Skeletal muscle cell (primary cell): ENCODE measurements at places on chromosomes 5 and 9.

DNA sequence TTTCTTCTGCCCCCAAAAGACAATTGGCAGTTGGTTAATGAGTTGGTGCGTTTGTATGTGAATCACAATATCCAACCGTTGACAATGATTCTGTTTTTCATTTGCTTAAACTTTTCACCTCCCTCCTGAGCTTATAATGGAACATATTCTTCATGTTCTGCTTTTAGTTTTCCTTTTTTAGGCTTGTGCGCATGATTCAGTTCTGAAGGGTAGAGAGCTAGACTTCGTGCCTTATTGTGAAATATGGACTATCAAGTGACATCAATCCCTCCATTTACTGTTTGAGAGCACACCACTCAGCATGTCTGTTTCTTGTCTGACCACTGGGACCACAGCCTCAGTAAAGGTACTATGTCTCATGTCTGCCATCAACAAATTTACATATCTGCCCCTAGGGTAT, 30.5 kb upstream of the LPAR1 start:
- no peak for DNase-seq

DNA sequence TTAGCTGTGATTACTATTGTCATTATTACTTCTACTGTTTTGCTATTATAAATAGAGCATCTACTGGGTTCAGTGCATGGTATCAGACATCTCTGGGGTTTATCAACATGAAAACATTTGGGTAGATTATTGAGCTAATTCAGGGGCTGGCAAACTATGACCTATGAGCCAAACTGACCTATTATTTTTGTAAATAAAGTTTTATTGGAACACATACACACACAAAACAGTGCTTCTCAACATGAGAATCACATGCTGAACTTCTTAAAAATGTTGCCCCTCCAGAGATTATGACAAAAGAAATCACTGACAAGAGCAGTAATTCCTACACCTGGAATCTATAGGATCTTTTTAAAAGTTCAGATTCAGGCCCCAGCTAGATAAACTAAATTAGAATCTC, 30.4 kb downstream of the SLC31A2 start:
- DNase-seq, result no peak

DNA sequence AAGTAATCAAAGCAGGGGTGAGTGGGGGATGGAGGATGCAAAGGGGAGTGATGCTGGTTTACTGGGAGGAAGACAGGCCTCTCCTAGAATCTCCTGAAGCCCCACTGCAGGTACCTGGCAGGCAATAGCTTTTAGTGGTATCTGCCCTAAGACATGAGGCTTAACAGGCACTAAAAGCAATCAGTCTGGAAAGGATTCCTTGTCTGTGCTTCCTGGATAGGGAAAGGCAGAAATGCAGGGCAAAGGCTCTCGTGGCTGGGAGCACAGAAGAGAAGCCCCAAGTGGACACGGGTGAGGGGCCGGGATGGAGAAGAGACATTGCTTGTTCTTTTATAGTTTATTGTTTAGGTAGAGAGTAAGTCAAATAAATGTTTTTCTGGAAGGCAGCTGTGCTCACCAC, 40.1 kb downstream of the CCNJL start:
- no peak for DNase-seq

GRCh38 chr5:99316484-99316883, 387.7 kb upstream of the CHD1 start:
- no peak for DNase-seq

GRCh38 chr5:6674421-6674820, 38.8 kb upstream of the TENT4A start:
- no peak for DNase-seq

GRCh38 chr5:11384441-11385250, 519.6 kb downstream of the CTNND2 start:
- DNase-seq, result no peak

GRCh38 chr9:116692616-116693015, 5.5 kb downstream of the TRIM32 start:
- no peak for DNase-seq
